Stimulated activated CD4-positive, alpha-beta T cell treated with anti-CD3 and anti-CD28 coated beads, Interleukin-2, amount 100 ng/mL, for 24 hours (primary cell): ENCODE measurements at places on chromosomes 13 and 19.

DNA sequence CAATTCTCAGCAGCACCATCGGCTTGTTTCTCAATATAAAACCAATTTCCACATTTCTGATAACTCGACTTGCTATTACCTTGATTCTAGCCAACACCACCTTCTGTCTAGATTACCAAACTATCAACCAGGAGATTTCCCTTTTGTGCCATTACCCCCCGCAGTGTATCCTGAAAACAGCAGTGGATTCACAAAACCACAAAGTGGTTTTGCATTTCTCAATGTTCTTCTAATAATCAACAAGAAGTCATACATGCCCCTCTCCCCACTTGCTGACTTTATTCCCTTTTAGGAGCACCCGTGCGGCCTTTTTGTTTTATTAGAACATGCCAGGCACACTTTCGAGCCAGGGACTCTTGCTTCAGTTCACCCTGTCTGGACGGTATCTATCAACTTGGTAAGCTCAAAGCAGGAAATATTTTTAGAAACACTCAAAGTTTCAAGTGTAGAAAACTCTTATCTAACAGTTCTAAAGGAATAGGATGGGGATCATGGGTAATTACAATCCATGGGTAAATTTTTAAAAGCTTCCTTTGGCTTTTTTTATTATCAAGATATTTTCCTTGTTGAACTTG is 967.4 kb downstream of the EFNB2 start:
- DNase-seq: no peak

DNA sequence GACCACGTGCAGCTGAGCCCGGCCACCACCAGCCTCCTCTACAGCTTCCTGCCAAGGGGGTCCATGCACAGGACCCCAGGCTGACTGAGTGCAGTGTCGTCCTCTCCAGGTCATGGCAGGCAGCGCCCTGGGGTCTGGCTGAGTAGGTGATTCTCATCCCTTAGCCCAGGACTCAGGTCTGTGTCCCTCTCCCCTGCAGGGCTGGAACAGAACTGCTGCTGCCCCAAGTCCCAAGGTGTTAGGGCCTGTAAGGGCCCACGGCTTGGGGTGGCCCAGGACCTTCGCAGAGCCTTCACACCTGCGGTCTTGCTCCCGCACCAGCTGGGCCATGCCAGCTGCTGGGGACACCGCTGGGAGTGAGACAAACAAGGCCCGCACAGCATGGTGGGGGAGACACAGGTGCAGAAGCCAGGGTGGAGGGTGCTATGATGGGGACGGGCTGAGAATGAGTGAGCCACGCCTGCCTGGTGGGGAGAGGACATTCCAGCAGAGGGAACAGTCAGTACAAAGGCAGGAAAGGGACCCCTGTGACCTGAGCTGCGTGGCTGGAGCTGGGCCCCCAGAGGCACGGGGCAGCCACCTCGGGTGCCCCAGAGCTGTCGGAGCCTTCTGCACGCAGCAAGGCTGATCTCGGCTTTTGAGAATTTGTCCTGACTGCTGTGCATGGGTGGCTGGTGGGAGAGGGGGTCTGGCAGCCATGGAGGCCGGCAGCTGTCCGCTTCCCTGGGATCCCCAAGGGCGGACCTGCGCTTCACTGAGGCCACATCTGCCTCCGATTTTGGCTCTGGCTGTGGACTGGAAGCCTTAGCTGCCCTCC is 11.9 kb downstream of the PLEKHF1 start:
- DNase-seq: no peak

- no peak for DNase-seq
Observed at GRCh38 chr13:51397262-51397941, 55.4 kb downstream of the INTS6 start.

- DNase-seq: no peak
Observed at GRCh38 chr19:14328406-14328805, 52.8 kb upstream of the ADGRE5 start.
